ENCODE measurements at places on chromosomes 2 and 18.

- DNase-seq: no peak
Measured at GRCh38 chr2:11820650-11821049, 74.2 kb downstream of the LPIN1 start.

DNA sequence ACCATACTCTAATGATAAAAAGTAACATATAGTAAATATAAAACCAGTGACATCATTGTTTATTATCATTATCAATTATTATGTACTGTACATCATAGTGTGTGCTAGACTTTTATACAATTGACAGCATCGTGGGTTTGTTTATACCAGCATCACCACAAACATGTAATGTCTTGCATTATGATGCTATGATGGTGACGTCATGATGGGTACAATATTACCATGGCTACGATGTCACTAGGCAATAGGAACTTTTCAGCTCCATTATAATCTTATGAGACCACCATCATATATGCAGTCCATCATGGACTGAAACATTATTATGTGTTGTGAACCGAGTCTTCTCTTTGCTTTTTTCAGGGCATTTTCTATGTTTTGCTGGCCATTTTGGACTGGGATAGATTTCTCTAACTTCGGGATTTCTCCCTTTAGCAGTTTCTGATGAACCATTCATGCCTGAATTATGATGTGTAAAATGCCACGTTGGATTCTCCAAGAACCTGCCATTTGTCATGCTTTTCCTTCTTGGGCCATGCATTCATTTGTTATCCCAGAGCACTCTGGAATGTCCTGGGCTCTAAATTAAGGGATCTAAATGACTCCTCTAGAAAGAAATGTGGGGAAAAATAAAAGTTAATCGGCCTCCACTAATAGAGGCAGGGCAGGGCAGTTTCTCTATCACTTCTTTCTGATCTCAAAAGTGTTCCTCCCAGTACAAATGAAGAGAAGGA, 325.6 kb upstream of the TNP1 start:
- no peak for DNase-seq

- DNase-seq: no peak
Measured at GRCh38 chr2:208489687-208490086, 83.1 kb downstream of the PTH2R start.

- DNase-seq: no peak
Measured at GRCh38 chr2:48315896-48316194, 214.1 kb upstream of the STON1 start.

DNA sequence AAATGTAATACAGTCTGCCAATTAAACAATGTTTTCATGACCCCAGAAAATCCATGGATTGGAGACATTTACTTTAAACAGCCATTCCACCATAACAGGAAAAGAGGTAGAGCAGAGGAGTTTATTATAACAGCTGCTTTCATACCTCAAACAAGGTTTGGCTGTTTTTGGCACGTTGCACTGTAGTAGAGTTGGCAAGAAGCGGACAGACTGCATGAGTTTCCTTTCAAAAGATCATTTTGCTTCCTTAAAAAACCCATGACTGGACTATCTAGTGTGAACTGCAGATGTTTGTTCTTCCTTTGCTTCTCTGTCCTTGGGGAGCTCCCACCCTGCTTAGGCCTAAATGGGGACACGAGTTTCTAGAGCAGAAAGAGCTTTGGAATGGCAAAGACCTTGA, 108.5 kb upstream of the THOC1 start:
- no peak for DNase-seq

DNA sequence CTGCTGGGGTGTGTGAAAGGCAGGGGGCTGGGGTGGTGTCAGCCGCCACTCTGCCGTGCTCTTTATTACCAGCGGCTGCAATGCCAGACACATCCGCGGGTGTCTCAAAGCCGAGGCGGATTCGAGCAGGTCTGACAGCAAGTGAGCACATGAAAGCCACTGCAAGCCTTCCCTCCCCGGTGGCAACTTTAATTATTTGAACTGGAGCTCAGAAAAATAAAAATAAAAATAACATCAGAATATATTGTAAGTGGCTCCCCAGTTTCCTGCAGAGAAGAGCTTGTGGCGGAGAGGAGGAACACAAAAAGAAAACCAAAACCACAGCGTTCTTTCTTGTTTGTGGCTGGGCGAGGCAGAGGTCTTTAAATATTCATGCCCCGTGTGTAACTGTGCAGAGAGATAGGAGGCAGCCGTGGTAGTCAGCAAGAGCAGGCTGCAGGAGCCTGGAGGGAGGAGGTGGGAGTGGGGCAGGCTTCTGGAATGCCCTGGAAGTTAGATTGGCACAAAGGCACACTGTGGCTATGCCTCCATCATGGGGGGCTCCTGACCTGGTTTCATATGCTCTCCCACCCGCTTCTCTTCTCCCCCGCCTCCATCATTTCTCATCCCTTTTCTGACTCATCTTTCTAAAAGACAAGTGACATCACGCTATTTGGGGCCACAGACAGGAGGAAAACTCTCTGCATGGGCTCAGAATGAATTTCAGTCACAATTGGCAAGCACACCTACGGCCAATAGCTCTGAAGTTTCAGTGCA, 199.8 kb downstream of the CLIP4 start:
- DNase-seq: peak; percentile 54

- no peak for DNase-seq
Measured at GRCh38 chr2:132941296-132942020, 271.5 kb upstream of the LYPD1 start.

DNA sequence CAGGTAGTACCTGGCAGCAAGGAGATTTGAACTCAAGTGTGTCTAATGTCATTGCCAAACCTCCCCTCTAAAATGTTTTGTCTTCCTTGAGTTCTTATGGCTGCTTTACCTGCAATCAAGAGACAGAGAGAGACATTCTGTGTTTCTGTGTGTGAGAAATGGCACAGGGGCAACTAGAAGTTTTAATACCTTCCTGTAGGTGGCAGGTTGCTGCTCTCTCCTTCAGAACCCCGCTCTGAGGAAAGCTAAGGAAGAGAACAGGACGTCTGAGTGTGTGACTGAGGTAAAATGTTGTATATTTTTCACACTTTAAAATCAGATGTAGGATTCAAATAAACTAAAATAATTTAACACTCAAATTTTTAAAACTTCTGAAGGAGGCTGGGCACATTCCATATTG, 19.2 kb downstream of the DTNA start:
- DNase-seq: no peak

DNA sequence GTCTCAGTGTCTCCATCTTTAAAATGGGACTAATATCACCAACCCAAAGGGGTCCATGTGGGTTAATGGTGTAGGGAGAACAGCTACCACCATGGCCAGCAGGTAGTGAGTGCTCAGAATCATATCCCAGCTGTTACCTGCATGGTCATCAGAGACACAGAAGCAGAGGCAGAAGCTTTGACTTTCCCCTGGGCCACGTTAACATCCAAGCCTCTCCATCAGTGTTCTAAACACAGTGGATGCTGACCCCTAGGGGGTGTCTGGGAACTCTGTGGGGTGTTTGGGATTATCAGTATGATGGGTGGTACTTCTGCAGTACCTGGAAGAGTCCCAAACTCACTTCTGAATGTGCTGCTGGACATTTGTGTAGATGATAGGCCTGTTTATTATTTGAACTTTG, 93.6 kb downstream of the GYPC start:
- no peak for DNase-seq

DNA sequence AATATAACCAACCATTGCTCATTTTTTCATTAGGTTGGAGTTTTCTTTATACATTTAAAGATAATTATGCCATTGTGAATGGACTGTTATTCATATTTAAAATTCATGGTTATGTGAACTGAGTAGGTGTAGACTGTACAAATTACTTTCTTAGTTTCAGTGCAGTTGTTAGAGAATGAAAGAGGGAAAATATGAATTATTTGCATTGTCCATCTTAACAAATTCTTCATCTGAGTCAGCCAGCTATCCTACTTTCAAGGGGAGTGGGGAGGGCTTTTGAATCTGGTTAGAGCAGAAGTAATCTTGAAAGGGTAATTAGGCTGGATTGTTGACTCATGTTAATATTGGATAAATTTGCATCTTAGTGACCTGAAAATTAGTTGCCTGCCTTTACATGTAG, 212.0 kb downstream of the MCFD2 start:
- DNase-seq: no peak

- DNase-seq: no peak
Measured at GRCh38 chr2:20647738-20648137, 3.2 kb downstream of the HS1BP3 start.

DNA sequence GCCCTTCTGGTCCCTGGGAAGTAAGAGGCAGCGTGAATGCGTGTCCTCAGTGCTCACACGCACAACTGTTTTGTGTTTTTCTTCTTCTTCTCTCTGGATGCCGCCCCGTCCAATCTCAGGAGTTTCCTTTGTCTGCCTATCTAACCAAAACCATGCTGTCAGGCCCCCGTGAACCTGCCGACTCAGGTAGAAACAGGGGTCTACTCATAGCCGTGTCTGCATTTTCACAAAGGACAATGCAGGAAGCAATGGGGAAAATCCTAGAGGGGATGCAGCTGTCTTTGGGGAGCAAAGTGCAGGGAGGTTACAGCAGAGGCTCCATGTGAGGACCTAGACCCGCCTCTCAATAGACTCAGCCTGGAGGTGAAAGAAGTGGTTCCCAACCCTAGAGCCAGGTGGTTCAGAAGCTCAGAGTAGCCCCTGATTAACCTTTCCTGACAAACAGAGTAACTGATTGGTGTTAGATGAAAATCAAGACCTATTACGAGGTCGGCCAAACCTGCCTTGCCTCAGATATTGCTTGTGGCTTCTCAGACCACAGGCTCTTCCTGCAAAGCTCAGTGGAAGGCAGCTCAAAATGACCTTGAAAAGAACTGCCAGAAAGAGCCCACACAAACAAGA, 49.3 kb downstream of the CD226 start:
- peak; percentile 12 for DNase-seq

DNA sequence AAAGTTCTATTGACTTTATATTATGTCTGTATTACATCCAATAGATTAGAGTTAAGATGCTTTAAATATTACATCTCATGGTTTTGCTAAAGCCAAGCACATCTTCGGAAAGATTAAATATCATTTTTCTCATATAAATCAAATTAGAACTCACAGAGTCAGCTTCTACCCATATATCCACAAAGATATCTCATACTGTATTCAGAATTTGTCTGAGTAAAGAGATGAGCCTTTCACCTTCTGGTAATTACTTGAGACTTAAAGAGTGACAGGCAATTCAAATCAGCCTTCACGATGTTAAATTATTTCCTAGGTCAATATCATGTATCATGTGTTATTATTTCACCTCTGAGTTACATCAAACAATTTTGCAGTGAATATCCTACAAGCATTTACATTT, 13.0 kb downstream of the CCDC178 start:
- DNase-seq: no peak

- DNase-seq: no peak
Measured at GRCh38 chr2:149645391-149645790, 57.8 kb upstream of the MMADHC start.

DNA sequence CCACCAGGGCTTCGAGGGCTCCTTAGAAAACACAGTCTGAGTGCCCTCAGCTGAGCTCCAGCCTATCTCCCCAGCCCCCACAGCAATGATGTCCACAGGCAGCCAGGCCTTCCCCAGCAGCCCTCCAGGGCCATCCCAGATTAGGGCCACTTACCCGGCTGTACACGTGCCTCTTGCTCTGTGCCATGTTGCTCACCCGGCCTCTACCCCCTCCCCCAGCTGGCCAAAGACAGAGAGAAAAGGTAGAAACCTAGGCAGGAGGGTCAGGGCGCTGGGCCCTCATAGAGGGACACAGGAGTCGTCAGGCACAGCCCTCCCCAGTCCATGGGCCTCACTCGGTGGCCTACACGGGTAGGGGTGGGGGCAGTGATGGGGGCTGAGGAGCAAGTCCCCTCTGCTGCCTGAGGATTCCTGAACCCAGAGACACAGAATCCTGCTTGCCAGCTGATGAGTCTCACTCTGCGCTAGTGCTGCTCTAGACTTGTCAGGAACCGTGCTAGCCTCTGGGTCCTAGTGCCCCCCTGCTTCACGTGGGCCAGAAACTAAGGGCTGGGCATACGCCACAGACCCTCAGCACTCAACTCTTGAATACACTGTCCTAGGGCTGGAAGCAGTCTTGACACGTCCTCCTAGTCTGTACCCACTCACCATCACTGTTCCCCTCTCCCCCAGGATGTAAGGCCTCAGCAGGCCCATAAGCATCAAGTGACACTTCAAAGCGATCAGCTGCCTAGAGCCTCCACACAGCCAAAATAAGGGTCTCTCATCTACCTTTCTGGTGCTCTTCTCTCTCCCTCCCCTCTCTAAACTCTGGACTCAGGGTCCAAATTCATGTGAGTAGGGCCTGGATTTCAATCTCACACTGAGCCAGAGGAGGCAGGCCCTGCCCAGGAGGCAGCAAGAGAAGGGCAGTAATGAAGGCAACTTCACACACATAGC, at the start of gene DCTN1:
Gene DCTN1, minus strand, starts transcription at position 461 of the 939 bp plus-strand sequence. Its CDS starts 274 bp downstream, at position 187.
- DNase-seq: no peak

- no peak for DNase-seq
Measured at GRCh38 chr2:237125967-237126366, 40.3 kb downstream of the COPS8 start.

GRCh38 chr2:12417786-12418185, 298.9 kb upstream of the TRIB2 start:
- no peak for DNase-seq

GRCh38 chr2:4354678-4355077, 651.3 kb downstream of the DCDC2C start:
- DNase-seq: no peak

- DNase-seq: no peak
Measured at GRCh38 chr2:116585669-116586327, 1228.7 kb upstream of the DDX18 start.

GRCh38 chr2:102796337-102796736, 34.5 kb downstream of the TMEM182 start:
- no peak for DNase-seq

GRCh38 chr2:76679025-76679396, 843.2 kb downstream of the LRRTM4 start:
- DNase-seq: no peak

DNA sequence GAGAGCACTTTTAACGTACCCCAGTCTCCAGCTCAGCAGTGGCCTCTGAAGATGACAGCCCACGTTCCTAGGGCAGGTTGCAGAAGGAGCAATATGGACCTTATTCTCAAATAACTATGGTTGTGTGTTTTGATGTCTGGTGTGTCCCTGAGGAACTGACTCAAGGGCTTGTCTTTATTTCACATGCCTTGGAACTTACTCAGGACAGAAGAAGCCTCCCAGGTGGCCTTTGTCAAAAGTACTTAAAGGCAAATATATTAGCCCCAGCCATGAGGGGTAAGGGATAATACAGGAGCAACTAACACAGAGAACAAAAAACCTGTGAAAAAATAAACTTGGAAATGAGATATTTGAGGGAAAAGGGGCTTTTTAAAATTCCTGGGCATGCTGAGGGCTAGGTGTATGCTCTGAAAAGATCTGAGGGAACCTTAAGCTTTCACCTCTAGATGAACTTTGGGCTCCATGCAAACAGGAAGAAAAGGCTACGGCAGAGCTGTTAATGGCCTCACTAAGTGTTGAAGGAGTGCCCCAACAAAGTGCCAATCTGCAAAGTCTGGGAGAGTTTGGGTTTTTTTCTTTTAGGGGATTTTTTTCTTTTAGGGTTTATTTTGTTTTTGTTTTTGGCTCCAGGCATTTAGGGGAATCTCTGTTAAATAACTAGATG, 40.3 kb downstream of the SRBD1 start:
- DNase-seq: no peak
